ENCODE measurements at places on chromosomes 11 and 22.

DNA sequence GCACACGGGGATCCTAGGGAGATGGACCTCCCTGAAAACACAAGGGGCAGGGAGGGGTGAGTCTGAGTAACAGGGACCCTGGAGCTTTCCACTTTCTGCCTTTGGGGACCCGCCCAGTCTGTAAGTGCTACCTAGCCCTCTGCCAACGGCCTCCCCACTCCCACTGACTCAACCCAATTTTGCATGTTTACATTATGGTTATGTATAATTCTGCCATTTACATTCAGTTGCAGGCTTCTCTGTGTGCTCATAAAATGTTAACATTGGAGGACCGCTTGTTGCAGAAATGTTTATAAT, 105.8 kb downstream of the DSCAML1 start:
- no peak overlapping the region for H3K4me3 ChIP-seq
- peaks cover 17% of the 10 kb centered on the region for H3K27me3 ChIP-seq
- H3K27ac ChIP-seq: no peak overlapping the region
- no peaks in the 10 kb centered on the region for H3K36me3 ChIP-seq
- H3K4me1 ChIP-seq: no peaks in the 10 kb centered on the region

GRCh38 chr22:49402169-49402568, 425.5 kb downstream of the BRD1 start:
- H3K4me1 ChIP-seq: no peaks in the 10 kb centered on the region
- no peak for DNase-seq
- H3K27ac ChIP-seq: no peak overlapping the region
- H3K27me3 ChIP-seq: peaks cover 12% of the 10 kb centered on the region
- no peaks in the 10 kb centered on the region for H3K36me3 ChIP-seq

DNA sequence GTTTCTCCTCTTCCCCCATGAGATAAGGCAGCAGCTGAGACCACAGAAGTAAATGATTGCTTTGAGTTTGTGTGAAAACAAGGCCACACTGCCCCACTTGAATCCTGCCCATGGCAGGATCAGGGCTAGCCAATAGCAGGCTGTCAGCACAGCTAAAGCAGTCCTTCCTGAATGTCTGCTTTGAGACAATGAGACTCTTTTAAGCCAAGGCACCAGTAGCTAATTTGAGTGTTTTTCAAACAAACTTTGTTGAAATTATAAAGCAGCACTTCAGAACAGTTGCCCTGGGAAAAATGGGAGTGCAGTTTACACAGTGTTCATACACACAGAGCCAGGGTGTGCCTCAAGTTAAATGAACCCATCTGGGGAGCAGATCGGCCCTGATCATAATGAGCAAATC, 103.5 kb upstream of the OR5AK2 start:
- no peak for DNase-seq
- H3K36me3 ChIP-seq: no peaks in the 10 kb centered on the region
- 0 out of 2 replicates have a peak, but pooled peaks cover 6% of the 10 kb centered on the region for H3K27me3 ChIP-seq
- H3K4me3 ChIP-seq: no peak overlapping the region

- no peaks in the 10 kb centered on the region for H3K27me3 ChIP-seq
- DNase-seq: no peak
- H3K27ac ChIP-seq: no peak overlapping the region
Measured at GRCh38 chr22:39109361-39109760, 12.3 kb downstream of the APOBEC3H start.

GRCh38 chr22:33887173-33887572, 33.1 kb downstream of the LARGE1 start:
- H3K27me3 ChIP-seq: no peaks in the 10 kb centered on the region
- no peak overlapping the region for H3K27ac ChIP-seq
- no peaks in the 10 kb centered on the region for H3K4me1 ChIP-seq
- H3K4me3 ChIP-seq: no peak overlapping the region
- DNase-seq: no peak
